Activated CD4-positive, CD25-positive, alpha-beta regulatory T cell treated with anti-CD3 and anti-CD28 coated beads, Interleukin-2, amount 50 U/mL, for 16 hours (primary cell): ENCODE measurements at places on chromosomes 7 and 10.
A peak's percentile ranks its signal among the peaks of the same experiment; 100 is the strongest.

DNA sequence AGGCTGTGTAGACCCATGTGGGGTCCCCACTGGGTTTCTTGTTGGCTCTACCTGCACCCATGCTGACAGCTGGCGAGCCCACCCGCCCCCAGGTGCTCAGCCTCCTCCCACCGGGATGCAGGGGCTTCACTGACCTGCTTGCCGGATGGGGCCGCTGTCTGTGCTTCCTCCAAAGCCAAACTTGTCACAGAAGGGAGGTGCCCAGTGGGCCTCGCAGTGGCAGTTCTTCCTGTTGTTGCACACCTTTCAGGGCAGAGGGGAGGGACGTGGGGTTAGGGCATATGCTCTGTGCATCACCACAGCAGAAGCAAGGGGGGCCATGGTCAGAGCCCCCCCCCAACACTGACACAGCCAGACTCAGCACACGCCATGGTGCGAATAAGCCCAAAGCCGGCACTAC is 146.5 kb downstream of the FANK1 start:
- DNase-seq = no peak

GRCh38 chr10:121183236-121183635 is 332.1 kb downstream of the WDR11 start:
- no peak for DNase-seq

GRCh38 chr10:126939706-126940105 is 34.5 kb downstream of the DOCK1 start:
- DNase-seq = no peak

DNA sequence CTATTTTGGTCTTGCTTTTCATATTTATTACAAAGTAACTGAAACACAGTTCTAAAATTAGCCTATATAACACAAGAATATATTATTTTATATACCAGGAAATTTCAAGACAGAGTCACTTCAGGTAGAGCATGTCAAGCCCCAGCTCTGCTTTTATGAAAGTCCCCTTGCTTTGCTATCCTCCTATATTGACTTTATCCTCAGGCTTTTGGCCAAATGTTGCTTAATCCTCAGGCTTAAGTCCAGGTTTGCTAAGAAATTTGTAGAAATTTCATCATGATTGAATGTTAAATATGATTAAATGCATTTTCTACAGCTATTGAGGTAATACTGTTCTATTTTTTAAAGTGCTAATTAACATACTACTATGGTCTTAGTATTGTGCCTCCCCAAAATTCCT is 227.6 kb downstream of the FZD1 start:
- no peak for DNase-seq

DNA sequence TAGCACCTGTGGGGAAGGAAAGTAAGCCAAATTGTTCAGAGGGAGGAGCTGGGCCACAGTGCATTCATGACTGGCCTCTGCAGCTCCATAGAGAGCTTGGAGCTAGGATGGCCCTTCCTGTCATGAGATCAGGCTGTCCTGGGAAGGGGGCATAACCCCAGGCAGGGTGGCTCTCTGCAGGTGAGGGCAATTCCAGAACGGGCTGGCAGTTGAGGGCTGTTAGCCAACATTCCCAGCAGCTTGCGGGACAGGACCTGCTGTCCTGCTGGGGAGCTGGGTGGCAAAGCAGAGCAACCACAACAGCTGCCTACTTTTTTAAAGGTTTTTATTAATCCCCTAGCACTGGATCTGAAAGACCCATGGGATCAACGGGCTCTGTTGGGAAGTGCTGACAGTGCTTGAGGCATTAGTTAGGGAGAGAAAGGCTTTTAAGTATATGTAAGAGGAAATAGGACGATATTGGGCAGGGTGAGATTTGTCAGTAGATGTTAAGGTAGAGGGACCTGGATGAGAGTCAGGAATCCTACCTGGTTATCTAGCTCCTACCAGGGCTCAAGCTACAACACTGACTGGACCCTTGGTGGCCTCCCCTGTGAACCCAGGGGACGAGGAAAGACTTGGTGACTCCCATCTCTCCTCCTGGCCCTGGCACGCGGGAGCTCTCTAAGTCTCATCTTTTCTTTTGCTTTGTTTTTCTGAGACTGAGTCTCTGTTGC is 77.8 kb downstream of the NAMPT start:
- DNase-seq = no peak

DNA sequence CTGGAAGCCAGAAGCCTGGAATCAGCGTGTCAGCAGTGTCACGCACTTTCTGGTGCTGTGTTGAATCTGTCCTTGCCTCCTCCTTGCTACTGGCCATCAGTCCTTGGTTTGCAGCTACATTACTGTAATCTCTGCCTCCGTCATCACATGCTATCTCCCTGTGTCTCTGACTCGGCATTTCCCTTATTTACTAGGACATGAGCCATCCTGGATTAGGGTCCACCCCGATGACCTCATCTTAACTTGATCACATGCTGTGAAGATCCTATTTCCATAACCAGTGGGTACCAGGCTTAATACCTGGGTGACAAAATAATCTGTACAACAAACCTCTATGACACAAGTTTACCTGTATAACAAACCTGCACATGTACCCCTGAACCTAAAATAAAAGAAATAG is 518.0 kb upstream of the KLF6 start:
- no peak for DNase-seq

- no peak for DNase-seq
Measured at GRCh38 chr7:92595281-92595680, 5.1 kb upstream of the FAM133B start.

DNA sequence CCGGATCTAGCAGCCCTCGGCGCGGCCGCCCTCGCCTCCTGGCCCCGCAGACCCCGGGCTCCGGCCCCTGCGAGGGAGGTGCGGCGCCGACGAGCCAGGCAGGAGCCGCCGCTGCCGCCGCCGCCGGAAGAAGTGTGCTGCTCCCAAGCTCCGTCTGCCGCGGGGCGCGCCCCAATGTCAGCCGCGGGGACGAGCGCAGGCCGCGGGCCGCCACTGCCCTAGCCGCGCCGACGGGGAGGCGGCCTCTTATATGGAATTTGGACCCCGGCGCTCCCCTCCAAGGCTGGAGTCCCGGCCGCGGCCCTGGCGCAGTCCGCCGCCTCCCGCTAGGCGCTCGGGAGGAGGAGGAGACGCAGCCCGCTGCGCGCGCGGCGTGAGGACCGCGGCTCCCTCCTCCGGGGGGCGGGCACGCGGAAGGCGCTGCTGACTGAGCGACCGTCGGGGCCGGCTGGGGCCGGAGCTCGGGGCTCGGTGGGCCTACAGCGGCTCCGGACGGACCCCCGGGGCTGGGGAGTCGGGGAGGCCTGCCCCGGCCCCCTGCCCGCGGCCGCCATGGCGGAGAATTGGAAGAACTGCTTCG is at the start of gene TRIM8:
Gene TRIM8 (plus strand): TSS at position 414 of the 580 bp plus-strand sequence. CDS start 139 bp downstream, at position 553.
- peak; percentile 24 for DNase-seq

GRCh38 chr7:101563943-101564777 is 64.9 kb downstream of the MYL10 start:
- DNase-seq = no peak

- no peak for DNase-seq
Measured at GRCh38 chr7:105399043-105399725, 10.5 kb upstream of the SRPK2 start.

DNA sequence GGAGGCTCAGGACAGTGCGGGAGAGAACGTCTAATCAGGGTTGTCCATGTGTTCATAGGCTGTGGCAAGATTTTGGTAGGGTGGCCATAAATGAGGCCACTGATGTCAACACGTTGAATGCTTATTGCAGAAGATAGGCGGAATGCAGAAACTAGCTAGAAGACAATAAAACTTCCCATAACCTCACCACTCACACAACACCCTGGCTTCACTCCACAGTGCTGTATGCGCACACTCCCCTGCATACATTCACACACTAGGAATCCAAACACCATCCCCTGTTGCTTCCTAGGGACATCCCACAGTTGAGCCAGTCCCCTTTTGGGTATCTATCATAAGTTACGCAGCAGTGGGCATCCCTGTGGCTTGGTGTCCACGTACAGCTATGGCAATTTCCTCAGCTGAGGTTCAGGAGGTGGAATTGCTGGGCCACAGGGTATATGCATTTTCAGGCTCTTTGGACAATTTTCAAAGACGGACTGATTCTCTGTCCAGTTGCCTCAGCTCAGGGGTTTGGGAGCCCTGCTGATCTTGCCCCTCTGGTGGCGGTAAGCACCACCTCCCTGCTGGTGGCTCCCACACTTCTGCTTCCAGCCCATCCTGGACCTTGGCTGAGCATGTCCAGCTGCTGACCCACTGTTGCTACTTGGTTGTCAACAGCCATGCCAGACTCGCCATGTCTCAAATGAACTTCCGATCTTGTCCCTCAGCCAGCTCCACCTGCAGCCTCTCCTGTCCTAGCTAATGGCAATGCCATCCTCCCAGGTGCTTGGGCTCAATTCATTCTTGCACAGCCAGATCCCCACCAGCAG is 36.4 kb downstream of the CDH23 start:
- no peak for DNase-seq

GRCh38 chr10:84493951-84494848 is 165.8 kb downstream of the CCSER2 start:
- no peak for DNase-seq

DNA sequence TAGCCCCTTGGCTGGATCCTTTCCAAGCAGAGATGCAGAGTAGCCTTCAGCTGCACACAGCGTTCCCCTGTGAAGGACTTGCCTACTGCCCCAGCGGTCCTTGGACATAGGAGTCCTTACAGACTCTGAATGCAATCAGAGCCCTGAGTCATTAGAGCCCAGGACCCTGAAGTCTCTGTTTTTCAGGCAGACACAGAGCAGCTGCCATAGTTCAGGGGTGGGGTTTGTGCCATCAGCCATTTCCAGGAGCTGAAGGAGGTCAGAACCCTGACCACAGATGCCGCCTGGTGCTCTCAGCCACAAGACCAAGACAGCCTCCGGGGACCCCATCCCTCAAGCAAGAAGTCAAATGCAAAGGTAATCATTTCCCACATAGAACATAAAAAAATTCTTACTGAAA is 32.8 kb upstream of the WDFY4 start:
- DNase-seq = no peak

GRCh38 chr10:52940921-52941320 is 168.3 kb upstream of the MBL2 start:
- DNase-seq = no peak

DNA sequence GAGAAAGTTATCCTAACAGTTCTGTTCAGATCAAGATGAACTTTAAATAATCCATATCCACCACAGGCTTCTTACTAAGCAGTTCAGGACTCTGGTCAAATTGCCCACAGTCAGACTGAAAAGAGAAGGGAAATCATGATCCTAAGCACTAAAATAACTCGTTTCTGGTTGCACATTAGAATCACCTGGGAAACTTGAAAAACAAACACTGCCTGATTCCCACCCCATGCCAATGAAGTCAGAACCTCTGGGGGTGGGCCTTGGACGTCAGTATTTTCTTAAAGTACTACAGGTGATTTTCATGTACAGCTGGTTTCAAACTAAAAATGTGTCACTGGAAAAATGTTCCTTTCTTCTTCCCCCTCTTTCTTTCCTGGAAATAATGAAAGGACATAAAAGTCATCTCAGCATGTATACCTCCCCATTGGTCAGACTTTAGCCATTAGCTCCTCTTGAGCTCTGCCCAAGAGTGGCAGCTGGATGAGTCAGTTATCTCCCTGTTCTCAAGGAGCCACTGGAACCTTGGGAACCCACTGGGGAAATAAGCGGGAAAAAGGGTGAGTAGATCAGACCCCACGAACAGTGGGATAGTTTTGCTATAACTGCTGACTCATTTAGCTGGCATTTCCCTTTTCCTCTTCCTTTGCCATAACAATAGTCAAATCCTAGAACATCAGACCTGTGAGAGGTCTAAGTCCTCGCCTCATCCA is 75.3 kb upstream of the IL6 start:
- no peak for DNase-seq

GRCh38 chr7:45187089-45187945 is 29.7 kb downstream of the RAMP3 start:
- DNase-seq = no peak

GRCh38 chr7:16822029-16822428 is 17.2 kb upstream of the AGR2 start:
- no peak for DNase-seq

DNA sequence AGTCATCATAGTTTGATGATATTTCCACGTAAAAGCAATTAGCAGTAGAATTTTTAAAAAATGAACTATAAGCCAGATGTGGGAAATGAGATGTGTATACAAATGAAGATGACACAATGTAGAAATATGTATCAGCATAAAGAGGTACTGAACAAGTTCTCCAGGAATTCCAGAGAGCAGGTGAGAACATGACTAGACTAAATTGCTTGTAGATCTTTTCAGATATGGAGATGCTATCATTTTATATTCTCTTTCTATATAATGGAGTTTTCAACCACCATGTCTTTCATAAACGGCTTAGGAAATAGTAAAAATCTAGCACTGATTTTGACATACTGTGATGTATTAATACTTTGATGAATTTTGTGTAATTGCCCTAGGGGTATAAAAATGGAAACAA is 130.9 kb downstream of the SEMA3D start:
- no peak for DNase-seq
